ENCODE measurements at places on chromosomes 4 and X.
A peak's percentile ranks its signal among the peaks of the same experiment; 100 is the strongest.

DNA sequence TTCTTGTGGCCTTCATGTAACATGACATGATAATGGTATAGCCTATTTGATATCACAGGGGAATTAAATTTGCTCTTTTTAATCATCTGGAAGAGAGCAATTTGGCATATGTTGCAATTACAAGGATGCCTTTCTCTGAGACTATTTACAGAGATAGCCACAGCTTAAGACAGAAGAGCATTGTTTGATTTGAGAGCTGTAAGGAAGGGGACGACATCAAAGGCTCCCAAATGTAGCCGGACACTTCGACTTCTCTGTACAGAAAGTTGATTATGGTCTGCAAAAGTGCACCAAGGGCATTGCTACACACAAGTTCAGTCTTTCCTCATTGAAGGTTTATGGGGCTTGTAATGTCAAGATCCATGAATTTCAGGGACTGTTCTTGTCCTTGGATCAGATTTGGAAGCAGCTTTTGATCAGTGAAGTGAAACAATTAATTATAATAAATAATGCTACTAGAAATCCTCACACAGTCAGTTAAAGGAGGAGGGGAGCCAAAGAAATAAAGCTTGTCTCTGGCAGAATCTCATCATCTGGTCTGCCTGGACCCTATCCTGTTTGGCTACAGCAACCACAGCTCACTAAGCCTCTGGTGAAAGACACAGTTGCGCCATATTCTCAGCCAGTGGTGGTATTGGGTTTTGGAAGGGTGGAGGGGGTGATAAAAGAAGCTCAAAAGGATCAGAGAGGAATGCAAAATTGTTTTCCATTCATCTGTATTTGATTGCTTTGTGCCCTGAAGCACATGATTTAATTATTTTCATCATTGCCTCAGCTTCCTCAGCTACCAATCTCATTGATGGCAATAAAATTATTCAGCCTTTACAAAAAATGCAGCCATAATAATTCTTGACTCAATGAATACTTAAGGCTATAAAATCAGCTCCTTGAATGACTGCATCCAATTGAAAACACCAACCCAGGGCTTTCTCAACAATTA is 654.3 kb upstream of the LCORL start:
- no peak for DNase-seq

GRCh38 chr4:102868153-102868780 is 525 bp upstream of the CISD2 start:
- DNase-seq, result no peak

DNA sequence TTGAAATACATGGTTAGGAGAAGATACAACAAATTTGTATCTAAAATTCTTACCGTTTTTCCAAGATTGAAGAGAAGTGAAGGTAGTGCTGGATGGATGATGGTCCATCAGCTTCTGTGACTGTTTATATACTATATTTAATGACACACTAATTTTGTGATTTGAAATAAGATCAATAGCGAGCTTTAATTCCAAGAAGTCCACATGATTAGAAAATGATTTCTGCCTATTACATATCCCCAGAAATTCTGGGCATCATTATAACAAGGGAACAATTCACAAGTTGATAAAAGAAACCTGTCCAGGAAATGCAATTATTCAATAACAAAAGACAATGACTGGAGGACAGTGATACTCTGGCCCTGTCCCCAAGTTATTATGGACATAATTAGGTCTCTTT is at the start of gene CSN2:
Gene CSN2 (minus strand): TSS at position 101 of the 400 bp plus-strand sequence. CDS start 4,733 bp downstream, outside the sequence.
- DNase-seq, result no peak

DNA sequence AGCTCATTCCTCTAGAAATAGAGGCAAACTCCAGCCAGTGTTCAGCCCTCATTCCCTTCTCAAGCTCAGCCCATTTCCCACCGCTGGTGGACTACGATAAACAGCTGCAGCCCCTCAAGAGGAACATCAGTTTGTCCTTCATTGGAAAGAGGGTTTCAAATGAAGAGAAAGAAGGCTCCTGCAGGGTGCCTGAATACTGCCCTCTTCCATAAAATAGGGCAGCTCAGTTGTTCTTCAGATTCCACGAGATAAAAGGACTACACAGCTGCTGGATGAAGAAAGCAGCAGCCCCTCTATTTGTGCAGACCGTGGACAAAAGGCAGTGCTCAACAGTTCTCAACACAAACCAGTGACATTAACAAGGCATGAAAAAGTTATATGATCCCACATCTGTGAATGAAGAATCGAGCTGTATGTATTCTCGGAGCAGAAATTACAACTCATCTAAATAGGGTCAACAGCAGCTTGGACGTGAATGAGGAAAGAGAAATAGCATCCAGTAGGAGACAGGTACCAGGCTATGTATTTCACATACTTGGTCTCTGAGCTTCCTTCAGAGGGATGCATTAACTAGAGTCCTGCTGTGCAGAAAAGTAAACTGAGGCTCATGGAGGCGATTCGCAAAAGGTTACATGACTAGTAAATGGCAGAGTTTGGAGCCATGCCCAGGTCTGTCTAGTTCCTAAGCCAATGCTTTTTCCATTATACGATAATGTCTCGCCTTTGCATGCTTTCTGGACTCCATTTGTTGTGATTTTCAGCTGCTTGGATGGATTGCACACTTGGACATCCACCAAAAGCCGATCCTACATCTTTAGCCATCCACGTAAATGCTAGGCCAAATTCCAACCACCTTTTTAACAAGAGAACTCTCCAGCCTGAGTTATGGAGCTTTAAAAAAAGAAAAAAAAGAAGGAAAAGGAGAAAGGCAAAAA is 301.2 kb upstream of the PPARGC1A start:
- no peak for DNase-seq

- DNase-seq, result no peak
These were observed 91.2 kb downstream of the PLS3 start for GRCh38 chrX:115652221-115652620.

- DNase-seq, result no peak
These were observed 95.4 kb downstream of the NAF1 start for GRCh38 chr4:163071308-163071707.

GRCh38 chr4:8404791-8405515 is 35.6 kb downstream of the ACOX3 start:
- no peak for DNase-seq

DNA sequence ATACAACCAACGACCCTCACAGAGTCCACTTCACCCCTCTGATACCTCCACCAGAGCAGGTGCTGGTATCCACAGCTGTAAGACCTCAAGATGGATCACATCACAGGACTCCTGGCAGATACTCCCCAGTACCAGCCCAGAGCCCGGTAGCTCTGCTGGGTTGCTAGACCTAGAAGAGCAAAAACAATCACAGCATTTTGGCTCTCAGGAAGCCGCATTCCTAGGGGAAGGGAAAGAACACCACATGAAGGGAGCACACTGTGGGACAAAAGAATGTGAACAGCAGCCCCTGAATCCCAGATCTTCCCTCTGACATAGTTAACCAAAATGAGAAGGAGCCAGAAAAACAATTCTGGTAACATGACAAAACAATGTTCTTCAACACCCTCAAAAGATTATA is 303.1 kb upstream of the GRIA3 start:
- DNase-seq, result peak; percentile 26

DNA sequence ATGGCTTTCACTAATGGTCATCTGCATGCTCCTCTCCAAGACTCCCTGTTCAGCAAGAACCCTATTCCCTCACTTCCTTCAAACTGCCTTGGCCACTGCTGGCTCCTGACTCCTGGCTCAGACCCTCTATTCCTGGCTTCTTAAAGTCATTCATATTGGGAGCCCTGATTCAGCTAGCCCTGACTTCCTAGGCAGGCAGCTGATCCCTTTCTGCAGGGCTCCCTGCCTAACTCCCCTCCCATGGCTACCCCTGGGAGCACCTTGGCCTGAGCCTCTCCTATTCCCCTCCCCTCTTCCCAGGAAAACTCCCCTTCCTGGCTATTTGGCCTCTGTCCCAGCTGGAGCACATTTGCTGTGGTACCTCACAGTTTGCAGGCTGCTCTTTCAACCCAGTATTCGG is 154.9 kb upstream of the PJA1 start:
- no peak for DNase-seq

DNA sequence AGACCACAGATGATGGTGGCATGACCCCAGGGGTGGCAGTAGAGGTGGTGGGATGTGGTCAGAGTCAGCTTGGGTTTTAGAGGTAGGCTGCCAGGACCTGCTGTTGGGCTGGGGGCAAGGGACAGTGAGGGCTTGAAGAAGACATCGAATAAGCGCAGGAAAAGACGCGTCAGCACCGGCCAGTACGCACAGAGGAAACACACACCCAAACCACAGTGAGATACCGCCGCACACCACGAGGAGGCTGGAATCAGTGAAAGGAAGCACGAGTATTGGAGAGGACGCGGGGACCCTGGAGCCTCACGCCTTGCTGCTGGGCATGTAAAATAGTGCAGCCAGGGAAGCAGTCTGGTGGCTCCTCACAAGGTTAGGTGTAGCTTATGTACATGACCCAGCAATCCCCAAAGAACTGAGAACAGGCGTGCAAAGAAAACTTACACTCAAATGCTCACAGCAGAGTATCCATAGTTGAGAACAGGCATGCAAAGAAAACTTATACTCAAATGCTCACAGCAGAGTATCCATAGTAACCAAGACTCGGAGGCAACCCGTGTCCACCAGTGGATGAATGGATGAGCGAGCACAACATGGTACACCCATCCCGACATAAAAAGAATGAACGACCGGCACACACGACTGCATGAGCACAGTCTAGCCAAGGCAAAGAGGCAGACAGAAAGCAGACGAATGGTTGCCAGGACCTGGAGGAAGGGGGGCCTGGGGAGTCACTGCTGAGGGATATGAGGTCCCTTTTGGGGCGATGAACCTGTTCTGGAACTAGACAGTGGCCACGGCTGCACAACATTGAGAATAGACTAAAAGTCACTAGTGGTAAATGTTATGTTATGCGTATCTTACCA is 13.3 kb downstream of the PDZD4 start:
- no peak for DNase-seq

GRCh38 chr4:156505341-156505955 is 466.2 kb downstream of the PDGFC start:
- DNase-seq, result peak; percentile 47

DNA sequence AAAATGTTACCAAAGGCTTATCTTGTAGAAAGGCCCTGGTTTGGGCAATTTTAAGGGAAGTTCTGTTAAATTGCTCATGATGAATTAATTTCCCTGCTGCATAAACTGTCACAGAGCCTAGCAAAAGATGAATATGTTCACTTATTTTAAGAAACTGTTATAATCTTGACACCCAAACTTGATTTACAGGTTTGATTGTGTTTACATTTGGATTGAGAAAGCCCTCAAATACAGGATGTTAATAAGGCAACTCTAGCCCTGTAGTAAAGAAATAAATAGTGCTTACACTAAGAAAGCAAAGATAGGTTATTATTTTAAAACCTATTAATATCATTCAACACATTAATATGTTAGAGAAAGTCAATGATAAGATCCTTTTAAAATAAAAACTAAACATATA is 18.3 kb downstream of the GYG2 start:
- no peak for DNase-seq

DNA sequence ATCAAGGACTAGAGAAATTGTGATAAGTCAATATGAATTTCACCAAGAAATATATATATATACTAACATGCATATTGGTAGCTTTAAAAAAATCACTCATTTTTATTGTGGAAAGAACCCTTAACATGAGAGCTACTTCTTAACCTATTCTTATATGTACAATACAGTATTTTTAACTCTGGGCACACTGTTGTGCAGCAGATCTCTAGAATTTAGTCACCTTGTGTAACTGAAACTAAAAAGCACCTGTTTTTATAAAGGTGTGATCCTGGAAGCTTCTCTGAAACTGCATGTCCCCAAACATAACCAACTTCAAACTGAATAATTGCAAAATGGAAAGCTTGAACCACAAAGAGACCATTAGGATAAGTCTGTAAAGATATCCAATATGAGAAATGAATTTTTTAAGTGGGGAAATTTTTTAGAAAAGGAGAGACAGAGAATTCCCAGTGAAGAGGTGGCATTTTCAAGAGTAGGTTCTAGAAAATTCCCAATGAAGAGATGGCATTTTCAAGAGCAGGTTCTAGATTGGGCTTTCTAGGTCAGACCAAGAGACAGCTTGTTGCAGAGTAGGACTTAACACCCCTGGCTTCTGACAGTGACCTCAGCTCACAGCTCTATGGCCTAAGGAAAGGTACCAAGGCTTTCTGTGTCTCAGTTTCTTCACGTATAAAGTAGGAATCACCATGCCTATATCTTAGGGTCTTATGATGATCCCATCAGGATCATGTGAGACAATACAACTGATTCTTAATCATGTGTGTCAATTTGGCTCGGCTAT is 22.0 kb upstream of the PPARGC1A start:
- DNase-seq, result no peak

DNA sequence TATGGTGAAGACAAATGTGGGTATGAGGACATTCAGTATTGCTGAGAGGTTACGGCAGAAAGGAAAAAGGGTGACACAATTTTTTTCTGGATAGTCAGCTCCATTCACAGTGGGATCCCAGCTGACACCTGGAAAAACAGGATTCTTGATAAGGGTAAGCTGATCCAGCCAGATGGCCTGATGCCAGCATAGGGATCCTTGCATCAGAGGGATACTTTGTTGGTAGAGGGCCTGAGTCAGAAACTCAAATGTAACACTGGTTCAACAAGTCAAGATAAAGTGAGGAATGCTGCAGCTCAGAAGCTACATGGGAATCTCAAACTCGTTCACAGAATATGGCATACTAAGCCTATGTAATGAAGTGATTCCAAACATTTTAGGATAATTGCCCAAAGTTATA is 726.7 kb downstream of the C4orf33 start:
- DNase-seq, result no peak

DNA sequence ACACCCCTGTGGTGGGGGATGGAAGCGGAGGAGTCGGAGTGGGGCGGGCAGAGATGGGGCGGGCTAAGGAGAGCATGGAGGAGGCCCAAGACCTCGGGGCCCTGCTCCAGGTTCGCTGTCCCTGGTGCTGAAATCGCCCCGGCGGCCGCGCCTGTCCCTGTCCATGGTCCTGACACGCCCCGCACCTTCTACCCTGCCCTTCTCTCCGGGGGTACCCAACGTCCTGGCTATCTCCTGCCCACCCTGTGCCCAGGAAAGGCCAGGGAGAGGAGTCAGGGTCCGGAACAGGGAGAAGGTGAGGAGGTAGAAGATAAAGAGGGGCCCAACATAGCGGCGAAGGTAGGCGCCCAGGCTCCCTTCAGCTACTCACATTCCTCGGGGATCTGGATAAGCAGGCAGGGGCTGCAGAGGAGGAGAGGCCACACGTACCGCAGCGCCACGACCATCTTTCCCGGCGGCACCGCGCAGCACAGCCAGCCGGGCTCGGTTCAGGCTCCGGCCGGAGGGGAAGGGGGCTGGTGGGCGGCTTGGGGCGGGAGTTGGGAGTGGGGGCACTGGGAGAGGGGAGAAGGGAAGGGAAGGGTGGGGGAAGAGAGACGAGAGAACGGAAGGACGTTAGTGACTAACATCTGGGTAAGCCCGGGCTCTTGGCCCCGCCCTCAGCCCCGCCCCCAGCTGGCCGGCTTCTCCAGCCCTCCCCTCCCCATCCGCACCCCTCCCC is 10.4 kb downstream of the L1CAM start:
- peak; percentile 76 for DNase-seq
